ENCODE measurements at places on chromosomes 5 and 9.

GRCh38 chr5:29697785-29698414 is 1495.6 kb upstream of the CDH6 start:
- DNase-seq = no peak

DNA sequence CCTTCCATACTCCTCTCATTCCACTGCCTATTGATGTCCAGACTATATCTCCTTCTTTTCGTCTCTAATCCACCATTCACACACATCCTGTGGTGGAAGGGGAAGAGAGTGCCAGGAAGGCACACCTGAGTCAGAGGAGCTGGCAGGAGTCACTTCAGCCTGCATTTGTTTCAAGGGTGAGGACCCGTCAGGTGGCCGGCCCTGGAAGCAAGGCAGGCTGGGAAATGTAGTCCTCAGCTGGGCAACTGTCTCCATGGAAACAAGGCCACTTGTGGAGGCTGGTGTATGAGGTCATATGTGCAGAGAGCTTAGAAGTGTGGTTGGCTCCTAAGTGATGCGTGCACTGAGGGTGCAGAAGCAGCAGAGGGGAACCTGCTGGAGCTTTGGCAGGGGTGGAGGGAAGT is 278.4 kb downstream of the NSG2 start:
- peak; percentile 83 for DNase-seq

DNA sequence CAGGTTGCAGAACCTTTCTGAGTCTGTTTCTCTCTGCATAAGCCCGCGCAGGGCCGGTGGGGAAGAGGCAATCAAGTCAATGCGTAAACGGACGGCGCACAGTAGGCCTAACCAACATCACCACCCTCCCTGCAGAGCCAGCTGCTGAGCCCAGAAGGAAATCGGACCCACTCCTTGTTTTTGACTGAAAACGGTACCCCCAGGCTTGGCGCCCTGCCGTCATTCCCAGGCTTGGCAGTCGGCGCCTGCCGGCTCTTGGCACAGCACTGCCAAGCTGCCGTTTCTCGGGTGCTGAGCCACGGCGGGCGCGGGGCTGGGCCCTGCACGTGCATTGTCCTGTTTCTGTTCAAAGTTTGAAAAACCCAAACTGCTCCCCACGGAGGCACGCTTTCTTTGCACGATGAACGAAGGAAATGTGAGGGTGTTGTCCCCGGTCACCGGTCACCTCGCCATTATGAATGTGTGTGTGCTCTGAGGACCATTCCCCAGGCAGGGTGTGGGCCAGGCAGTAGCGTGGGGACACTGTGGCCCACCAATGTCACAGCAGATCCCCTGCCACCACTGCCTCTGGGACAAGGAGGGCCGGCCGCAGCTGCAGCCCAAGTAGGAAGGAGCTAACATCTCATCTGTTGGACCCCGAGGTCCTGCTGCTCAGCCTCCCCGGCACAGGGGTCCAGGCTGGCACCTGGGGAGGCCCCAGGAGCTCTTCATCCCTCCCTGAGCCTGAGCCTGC is 20.1 kb downstream of the FIBCD1 start:
- DNase-seq = no peak

DNA sequence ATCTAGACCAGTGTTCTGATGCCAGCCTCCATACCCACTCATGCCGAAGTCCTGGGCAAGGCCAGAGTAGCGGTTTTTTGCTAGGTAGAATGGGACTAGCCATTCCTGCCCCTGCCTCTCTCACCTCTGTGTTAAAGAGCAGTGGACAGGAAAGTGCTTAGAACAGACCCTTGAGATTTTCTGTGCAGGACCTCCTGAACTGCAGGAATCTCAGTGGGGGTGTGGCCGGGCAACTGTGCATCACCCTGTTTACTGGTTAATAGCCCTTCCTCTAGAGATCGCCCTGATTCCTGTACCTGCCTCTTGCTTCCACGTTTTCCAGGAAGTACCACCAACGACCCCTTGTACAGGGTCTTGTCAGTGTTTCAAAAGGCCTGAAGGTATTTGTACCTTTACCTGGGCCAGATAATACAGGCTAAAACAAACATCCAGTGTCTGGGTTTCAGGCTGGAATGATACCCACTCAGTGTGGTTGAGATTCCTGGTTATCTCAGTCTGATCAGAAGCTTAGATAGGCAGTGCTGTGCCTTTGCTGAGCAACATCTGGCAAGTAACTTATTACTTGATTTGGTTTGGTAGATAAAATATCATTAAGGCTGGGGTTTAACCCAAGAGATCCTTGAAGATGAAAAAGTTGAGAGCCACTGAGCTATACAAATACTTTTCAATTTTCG is 65.9 kb downstream of the RGS3 start:
- no peak for DNase-seq

DNA sequence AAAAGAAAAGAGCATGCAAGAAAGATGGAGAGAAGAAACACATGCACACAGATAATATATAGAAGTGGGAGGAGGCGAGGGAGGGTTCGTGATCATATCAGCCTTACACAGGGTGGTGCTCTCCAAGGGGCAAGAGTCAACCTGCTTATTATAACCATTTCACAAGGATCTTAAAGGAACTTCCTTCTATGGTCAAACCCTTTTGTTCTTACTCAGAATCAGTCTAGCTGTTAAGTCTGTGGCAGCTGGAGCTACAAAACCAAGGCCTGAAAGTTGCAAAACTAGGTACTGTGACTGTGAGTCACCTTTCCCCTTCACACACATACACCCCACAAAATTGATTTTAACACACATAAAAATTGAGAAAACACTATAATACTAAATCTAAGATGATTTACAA is 18.5 kb upstream of the ERMP1 start:
- DNase-seq = no peak

DNA sequence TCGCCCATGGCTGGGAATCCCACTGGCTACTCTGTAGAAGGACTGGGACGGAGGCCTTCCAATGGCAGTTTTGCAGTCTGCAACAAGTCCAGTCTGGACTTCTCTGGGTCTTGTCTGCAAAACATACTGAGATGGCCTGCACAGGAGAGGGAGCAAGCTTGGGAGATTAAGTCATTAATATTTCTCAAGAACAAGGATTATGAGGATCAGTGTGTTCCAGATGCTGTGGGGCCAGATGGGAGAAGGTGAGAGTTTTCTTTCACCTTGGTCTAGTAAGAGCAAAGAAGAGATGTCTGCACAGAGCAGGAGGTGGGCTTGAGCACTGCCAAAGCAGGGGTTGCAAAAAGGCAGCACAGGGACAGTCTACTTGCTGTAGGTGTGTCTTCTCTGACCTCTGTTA is at the start of gene PDE6A:
Gene PDE6A (minus strand): TSS at position 128 of the 400 bp plus-strand sequence. CDS start 120 bp downstream, at position 8.
- DNase-seq = no peak

- DNase-seq = no peak
These were observed 354.1 kb upstream of the SLC30A5 start for GRCh38 chr5:68739752-68740151.

GRCh38 chr9:36946653-36947052 is 87.4 kb downstream of the PAX5 start:
- DNase-seq = no peak

DNA sequence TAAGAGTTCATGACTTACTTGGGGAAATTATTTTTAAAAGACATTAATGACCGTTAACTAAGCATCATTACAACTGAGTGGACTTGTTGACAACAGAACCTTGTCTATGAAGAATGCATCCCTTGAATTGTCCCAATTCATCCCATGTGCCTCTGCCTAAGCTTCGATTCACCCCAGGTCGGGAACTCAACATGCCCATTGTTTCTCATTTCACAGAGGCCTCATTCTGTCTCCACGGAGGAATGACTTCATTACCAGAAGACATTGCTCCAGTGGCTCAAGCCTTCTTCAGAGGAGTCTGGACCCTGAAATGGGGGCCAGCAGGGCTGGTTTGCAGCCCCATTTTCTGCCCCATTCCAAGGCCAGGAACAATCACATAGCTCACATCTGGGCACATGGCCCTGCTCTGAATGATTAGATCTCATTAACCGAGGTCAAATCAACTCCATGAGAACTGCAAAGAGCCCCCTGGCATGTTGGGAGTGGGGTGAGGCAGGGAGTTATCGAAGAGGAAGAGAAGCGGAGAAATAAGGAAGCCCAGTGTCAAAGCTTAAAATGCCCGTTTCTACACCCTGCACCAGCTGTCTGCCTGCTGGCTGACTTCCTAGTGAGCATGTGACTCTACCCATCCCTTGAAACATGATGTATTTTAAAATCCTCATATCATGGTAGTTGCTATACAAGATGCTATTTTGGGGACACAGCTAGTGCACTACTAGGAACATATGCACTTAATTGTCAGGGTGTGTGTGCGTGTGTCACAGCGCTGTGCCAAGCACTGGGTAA is 137.3 kb downstream of the LHFPL2 start:
- peak; percentile 71 for DNase-seq

DNA sequence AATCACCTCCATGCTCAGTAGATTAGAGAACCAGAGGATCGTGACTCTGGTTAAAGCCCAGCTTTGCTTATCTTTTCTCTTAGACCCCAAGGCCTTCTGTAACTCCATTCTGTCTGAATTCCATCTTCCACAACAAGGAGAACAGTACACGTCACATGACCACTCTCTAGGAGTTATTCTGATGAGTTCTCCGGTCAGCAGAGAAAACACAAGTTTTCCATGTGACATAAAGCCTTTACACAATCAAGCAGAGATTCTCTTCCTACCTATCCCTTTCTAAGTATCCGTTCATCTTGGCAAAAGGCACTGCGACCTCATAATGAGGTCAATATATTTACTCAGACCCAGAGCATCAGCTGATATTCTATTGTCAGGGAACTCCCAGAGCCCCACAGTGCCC is 112.3 kb downstream of the TRPM6 start:
- DNase-seq = no peak

DNA sequence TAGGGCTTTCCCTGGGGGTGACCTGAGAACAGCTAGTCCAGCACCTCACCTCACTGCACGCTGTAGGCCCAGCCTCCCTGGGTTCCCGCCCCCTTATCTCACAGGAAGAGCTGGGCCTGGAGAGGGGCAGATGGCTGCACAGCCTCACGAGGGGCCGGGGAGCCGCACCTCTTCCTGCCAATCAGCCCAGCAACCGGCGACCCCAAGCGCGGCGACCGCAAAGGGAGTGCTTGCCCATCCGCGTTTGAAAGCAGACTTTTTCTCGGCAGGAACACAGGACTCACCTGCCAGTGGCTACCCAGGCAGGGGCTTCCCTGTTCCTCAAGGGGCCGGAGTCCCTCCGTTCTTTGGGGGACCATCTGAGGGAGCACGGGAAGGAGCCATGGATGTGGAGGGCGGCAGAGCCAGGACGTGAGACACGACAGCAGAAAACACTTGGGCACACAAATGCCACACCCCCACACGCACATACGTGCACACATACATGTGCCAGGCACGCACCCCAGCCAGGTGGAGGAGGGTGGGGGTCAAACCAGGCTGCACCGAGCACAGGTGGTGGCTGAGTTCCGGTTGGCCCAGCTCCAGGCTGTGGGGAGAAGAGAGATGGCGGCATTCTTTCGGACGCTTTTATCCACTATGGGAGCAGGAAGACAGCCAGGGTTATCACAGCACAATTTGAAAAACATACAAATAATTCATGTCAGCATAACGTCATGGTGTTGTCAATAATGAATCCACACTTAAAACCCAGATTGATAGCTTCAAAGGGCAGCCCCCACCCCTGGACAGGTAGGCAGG is 11.3 kb downstream of the TMEM250 start:
- DNase-seq = no peak

- no peak for DNase-seq
These were observed 559.2 kb upstream of the TLE4 start for GRCh38 chr9:79012561-79012960.

- DNase-seq = no peak
These were observed 69.3 kb upstream of the STC2 start for GRCh38 chr5:173397516-173397915.

- peak; percentile 62 for DNase-seq
These were observed 8.9 kb upstream of the FBXO38 start for GRCh38 chr5:148374690-148375360.

- DNase-seq = peak; percentile 88
These were observed 15.4 kb downstream of the CEMIP2 start for GRCh38 chr9:71752928-71753327.

- no peak for DNase-seq
These were observed 603.6 kb upstream of the CLINT1 start for GRCh38 chr5:158462349-158463114.

GRCh38 chr9:95514342-95514741 is 2.4 kb downstream of the PTCH1 start:
- DNase-seq = no peak

DNA sequence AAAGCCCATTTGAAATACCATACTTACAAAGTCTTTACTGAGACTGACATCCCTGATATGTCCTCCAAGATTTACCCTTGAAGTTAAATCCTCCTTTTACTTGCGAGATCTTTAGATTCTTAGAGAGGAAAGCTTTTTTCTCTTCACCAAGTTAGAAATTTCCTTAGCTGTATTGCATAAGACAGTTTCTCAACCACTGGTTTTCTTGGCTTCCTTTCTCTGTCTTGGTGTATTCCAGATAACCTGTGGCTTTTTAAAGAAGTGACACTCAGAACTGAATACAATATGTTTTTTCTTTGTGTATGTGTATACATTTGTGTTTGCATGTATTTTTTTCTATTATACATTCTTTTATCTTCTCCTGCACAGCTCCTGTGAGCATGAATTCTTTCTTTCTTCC is 65.0 kb downstream of the SNCAIP start:
- DNase-seq = no peak

DNA sequence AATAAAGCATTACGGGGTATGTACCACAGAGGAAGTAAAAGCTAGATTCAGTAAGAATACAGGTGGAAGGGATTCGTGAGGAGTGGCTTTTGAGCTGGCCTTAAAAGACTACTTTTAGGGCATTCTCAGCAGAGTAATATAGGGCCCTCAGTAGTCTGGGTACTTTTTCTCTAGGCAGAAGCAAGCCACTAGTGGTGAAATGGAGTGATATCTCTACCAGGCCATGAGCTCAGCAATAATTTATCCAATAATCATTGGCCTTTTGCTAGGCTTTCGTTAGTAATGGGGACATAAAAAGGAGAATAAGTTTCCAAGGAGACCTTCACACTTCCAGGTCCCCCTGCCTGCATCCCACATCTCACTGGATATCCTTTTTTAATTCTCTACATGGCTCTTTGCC is 1.7 kb downstream of the POLR3G start:
- DNase-seq = no peak

GRCh38 chr9:137685741-137686420 is 67.1 kb downstream of the EHMT1 start:
- no peak for DNase-seq

DNA sequence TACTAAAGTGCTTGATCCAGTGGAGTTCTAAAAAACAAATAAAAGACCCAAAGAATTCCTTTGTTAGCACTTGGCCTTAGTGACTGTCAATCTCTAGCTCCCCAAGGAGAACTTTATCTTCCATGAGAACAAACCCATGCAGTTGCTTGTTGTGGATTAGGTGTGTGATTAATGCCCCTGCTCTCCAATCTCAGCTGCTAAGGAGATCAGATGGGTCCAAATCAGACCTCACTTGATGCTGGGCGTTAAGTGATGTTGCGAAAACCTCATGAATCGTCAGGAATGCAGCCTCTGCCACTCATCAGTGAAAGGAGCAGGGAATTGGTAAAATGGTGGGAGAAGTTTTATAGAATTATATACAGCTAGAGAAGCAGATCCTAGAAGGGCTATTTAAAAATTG is 133.7 kb downstream of the DMAC1 start:
- no peak for DNase-seq

DNA sequence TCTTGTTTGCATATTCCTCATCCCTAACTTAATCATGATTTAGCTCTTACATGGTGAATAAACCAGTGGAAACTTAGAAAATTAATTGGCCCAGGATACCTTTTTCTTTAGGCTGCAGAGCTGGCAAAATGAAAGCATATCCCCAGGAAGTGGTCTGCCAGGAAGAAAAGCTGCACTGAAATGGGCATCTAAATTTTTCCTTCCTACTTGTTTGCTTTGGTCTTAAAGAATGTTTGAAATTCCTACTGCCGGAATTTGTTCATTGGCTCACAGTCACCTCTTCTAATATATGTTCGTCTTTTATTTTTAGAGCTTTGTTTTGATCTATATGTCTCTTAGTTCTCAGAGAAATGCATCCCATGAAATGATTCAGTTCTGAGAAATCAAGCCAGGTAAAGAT is 113.2 kb upstream of the ELL2 start:
- DNase-seq = no peak

Measured in eye (tissue), 1 donor.